ENCODE measurements at places on chromosomes 1 and 21.
A peak's percentile ranks its signal among the peaks of the same experiment; 100 is the strongest.

DNA sequence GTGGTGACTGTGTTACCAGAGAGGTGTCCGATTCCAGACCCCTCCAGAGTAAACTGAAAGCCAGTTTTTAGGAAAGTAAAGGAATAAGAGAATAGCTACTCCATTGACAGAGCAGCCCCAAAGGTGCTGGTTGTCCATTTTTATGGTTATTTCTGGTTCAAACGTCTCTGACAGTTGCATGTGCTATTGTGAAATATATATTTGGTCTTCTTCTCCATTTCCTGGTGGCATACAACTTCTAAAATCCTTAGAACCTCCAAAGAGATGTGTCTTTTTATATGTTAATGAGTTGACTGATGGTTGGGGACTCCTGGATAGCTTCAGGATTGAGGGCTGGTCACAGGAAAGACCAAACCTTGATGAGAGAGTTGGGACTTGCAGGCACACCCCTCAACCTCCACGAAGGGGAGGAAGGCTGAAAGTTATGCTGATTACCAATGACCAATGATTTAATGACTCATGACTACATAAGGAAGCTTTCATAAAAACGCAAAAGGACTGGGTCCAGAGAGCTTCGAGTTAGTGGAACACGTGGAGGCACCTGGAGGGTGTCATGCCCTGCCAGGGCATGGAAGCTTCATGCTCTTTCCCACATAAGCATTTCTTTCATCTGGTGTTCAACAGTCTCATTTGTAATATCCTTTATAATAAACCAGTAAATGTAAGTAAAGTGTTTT, 100.7 kb downstream of the SLC16A1 start:
- no peak for DNase-seq

DNA sequence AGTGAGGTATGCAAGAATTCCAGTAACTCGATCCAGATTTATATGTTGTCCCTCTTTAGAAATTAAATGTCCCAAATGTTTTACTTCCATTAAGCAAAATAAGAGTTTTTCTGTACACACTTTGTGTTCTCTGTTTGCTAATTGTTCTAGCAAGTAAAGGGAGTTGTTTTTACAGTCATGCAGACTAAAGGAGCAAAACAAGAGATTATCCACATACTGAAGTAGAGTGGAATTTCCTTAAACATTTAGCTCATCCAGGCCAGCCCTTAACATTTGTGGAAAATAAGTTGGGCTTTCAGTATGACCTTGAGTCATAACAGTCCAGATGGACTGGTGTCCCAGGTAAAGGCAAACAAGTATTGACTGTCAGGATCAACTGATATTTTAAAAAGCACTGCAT, 44.1 kb upstream of the TINAGL1 start:
- no peak for DNase-seq

DNA sequence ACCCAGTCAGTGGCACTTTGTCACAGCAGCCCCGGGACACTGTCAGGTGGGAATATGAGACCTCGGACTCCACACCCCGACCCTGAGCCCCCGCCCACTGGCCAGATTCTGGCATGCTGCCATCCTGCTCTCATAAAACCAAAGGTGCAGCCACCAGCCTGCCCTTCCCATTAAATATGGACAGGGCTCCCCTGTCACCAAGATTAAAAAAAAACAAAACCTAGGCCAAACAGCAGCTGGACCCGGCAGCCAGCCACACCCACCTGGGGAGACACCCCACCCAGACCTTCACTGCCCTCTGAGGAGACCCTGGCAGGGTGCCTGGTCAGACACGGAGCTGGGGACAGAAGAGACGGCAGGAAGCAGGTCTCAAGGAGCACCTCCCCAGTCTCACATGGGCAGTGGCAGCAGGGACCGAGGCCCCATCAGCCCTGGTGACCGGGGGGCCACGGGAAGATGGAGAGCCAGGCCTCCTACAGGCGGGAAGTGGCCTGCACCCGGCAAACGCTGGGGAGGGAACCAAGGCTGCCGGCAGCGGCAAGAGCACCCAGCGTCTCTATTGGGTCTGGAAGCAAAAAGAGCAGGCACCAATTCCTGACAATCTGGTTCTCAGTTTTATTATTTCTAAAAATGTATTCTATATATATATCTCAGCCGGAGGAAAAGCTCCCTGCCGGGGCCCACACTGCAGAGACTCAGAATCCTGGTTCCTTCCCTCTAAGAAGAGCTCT, 61.9 kb downstream of the ACOT7 start:
- no peak for DNase-seq

DNA sequence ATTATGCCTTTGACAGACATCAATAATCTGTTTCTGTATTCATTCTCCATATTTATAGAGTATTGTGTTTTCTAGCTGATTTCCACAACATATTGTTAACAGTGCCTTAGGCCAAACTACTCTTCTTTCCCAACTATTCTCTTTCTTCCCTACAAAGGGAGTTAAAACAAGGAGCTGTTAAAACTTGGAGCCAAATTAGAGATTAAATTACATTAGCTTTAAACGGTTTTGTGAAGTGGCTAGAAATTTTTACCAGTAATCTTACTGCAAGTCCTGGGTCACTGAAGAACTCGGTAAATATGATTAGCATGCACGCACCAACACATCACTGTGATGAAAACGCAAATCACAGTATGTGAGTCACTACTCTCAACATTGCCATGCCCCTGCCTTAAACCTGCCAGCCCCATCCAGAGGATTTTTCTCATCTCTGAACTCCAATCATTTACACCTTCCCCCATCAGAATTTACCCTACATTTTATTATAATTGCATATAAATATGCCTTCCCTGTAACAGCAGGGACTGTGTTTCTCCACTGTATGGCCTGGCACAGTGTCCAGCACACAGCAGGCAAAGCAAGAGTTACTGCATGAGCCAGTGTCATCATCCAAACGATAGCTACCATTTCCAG, 1.5 kb upstream of the PRDX6 start:
- no peak for DNase-seq

GRCh38 chr1:11838349-11839272, 9.0 kb downstream of the NPPA start:
- DNase-seq: peak; percentile 76

- DNase-seq: no peak
These were observed 131.0 kb upstream of the NRIP1 start for GRCh38 chr21:15195768-15196167.

- DNase-seq: no peak
These were observed 147.7 kb upstream of the CACNA1E start for GRCh38 chr1:181335631-181336030.

DNA sequence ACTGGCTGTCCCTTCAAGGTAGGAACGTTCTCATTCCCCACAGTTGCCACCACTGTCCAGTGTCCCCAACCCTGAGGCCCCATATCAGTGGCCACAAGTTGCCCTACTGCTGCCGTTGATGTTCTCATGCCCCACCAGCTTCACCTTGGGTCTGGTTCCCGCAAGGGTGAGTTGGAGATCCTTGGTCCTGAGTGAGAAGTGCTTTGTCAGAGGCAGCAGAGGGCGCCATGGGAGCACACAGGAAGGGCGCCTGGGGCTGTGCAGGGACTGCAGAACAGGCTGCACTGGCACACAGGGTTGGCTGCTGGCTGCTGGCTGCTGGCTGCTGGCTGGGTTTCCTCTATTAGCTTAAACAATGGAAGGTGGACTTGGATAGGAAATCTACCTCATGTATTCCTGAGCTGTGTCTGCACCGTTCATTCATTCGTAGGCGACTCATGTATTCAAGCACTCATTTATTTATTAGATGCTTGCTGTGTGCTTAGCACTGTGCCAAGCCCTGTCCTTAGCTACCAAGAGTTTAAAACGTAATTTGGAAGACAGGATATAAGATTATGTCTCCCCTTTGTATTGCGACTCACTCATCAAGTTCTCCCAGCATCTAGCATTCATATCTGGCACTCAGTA, 2.1 kb upstream of the S100A9 start:
- DNase-seq: peak; percentile 25

- no peak for DNase-seq
These were observed 5.4 kb downstream of the HSD11B1 start for GRCh38 chr1:209710093-209710492.

DNA sequence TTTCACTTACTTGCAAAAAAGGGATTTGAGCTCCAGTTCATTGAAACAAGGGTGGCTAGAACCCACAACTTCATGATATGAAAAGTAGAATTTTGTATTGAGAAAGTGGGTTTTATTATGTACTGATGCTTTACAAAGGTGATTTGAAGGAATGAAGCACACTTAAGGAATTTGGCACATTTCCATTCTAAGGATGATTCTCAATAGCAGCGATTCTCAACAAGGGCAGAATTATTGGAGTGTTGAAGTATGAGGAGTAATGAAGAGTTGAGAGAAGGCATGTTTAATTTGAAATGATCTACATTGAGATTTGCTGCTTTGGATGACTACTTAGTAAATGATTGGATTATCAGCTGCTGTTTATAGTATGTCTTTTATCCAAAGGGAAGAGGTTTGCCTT, 54.7 kb downstream of the FNBP1L start:
- DNase-seq: no peak

- DNase-seq: no peak
These were observed 5.7 kb downstream of the TGFB2 start for GRCh38 chr1:218350801-218351266.

DNA sequence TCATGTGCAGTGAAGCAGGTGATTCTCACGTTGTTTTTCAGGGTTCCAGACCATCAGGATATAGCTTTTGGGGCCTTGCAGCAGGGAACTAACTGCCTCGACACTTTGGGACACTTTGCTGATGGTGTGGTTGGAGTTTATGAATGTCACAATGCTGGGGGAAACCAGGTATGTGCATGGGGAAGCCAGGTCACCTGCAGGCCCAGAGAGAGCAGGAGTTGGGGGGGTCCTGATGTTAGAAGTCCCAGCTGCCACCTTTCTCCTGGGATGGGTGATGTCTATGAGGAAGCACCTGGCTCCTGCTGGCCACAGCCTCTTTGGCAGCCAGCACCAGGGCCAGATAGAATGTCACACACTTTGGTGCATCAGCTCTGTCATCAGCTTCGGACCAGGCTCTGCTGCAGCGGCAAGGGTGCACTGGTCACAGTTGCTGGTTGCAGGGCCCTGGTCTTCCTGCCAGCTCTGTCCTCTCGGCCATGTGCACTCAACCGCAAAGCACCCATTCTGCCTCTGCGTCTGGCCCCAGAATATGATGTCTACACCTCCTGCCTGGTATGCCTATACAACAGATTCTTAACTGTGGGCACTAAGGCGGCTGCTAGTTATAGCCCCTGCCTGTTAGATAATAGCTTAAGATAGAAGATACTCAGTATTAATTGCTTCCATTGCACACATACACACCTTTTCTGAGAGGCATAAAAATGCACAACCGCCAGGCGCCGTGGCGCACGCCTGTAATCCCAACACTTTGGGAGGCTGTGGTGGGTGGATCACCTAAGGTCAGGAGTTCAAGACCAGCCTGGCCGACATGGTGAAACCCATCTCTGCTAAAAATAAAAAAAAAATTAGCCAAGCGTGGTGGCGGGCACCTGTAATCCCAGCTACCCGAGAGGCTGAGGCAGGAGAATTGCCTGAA, 160.7 kb downstream of the PGBD5 start:
- DNase-seq: no peak

GRCh38 chr1:29179641-29180184, 2.0 kb downstream of the SRSF4 start:
- no peak for DNase-seq

GRCh38 chr1:59506952-59507351, 210.1 kb downstream of the FGGY start:
- DNase-seq: no peak

GRCh38 chr1:155226910-155227260, 18.4 kb downstream of the MTX1 start:
- DNase-seq: peak; percentile 45

DNA sequence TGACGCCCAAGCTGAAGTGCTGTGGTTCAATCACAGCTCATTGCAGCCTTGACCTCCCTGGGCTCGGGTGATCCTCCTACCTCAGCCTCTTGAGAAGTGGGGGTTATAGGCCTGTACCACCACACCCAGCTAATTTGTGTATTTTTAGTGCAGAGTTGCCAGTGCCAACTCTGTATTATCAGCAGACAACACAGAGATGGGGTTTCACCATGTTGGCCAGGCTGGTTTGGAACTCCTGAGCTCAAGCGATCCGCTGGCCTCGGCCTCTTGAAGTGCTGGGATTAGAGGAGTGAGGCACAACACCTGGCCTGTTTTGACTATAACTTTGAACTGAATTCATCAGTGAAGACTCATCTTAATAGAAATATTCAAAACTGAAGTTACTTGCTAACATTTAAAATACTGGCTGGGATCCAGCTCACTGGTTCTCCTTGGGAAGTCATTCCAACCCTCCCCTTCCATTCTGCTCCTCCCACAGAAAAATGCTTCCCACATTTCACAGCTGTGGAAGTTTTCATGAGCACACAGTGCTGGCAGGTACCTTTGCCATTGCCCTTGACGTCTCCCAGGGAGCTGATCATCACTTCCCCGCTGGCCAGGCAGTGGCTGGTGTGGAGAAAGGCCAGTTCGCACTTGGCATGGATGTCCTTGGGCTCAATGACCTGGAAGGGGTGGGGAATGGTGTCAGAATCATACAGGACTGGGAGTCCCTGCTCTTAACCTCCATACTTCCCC, 4.7 kb downstream of the SELENBP1 start:
- DNase-seq: no peak

DNA sequence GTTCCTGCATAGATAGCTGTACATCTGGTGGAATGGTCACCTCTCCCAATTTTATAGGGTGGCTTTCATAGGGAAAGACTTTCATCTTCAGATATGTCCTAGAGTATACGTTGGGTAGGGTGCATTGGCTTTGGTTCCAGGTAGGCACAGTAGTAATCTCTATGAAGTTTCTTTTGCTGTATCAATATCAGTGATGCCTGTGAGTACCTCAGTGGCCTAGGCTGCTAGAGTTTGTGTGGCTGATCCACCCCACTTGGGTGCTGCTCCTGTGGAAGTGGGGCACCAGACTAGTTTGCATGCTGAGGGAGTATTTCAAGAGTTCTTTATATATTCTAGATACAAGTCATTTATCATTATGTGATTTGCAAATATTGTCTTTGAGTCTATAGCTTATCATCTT, 370.5 kb upstream of the VAMP3 start:
- DNase-seq: no peak

- peak; percentile 69 for DNase-seq
These were observed 112.1 kb downstream of the HLCS start for GRCh38 chr21:36854391-36854790.

DNA sequence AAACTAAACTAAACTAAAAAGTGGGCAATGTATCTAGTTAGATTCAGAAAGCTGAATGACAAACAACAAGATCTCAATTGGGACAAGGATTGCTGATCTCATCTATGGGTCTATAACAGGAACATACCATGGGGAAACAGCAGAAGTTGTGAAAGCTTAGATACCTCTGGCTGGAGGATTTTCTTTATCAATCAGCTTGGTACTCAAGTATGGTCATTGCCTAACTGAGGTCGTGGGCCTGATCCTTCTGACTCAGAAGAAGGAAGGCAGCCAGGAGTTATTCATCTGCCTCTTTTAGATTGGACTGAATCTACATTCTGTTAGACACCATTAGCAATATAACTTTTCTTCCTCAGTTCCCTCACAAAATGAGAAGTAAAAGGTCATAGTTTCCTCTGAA, 39.7 kb downstream of the DNTTIP2 start:
- no peak for DNase-seq

GRCh38 chr1:61538228-61538627, 186.7 kb downstream of the TM2D1 start:
- DNase-seq: no peak
